Activated T-cell treated with anti-CD3 and anti-CD28 coated beads for 24 hours (primary cell): ENCODE measurements at places on chromosomes 13 and 19.

DNA sequence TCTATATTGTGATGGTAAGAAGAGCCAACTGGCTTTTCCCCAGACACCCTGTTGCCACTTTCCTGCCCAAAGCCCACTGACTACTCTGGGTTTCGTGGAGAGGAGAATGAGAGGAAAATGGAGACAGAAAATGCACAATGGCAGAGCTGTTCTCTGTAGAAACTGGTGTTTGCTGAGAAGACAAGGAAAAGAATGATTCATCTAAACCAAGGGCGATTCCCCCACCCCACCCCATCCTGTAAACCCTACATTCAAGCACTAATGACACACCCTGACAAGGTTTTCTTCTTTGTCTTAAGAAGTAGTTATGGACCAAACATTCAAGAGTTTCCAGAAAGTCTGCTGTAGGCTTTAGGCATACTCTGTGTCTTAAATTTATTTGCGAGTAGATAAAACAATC is 68.8 kb downstream of the DOCK9 start:
- peak; percentile 17 for DNase-seq

DNA sequence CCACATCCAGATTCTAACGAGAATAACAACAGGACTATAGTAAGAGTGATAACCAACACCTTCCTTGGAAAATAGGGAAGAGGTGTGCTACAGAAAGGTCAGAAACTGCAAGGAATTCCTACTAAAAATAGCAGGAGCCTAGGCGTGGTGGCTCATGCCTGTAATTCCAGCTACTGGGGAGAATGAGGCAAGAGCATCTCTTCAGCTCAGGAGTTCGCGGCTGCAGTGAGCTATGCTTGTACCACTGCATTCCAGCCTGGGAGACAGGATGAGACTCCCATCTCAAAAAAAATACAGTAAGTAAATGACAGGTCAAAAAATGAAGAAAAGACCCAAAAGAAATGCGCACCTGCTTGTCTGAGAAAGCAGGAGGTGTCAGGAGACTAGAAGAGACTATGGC is 101.5 kb upstream of the TSHZ3 start:
- no peak for DNase-seq

- DNase-seq: no peak
Measured at GRCh38 chr13:32538143-32538620, 413 bp downstream of the N4BP2L2 start.

DNA sequence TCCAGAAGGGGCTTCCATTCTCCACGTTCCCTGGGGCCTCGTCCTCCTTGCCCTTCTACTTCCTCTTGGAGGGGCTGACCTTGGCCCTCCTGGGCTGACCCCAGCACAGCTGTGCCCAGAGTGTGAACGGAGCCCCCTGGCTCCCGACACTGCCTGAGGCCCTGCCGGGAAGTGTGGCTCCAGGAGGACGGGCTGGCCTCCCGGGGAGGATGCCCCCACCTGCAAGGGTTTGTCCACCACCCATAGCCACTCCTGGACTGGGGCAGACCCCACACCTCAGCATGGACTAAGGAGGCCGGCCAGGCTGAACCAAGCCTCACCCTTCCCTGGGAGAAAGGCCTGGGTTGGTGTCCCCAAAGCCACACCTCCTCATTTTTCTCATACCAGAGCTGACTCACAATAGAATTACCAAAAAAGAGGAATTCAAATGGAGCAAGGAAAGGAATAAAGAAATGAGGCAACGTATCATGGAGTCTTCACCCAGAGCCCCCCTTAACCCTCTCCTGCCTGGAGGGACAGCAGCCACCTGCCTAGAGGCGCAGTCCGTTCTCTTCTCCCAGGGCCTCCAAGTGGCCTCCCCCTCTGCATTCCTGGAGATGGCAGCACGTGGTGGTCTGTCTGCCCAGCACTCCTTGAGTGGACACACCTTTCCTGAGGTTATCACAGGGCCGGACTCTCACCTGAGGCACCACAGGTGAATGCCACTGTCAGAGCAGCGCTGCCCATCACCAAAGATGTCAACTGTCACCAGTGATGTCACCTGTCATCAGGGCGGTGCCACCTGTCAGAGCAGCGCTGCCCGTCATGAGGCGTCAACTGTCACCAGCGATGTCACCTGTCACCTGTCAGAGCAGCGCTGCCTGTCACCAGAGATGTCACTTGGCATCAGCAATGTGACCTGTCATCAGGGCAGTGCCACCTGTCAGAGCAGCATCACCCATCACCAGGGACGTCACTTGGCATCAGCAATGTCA is 3.1 kb upstream of the C13orf46 start:
- DNase-seq: no peak

DNA sequence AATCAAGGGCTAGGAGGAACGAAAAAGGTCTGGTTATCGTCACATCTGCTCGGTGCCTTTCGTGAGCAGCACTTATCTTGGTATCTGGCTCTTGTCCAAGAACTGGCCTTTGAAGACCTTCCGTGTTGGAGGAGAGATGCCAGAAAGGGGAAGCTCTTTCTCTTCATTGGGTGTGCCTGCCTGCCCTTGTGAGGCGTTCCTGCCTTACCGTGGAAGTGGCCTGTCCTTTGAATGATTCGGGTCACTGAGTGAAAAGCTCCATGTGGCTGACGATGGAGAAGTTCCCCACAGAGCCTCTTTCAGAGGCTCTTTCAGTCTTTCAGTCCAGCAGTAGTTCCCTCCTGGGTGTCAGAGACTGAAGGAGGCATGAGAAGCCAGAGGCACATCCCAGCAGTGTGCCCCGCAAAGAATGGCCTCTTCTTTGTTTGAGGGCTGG is 121.5 kb upstream of the SLC10A2 start:
- no peak for DNase-seq

- peak; percentile 6 for DNase-seq
Measured at GRCh38 chr13:44243198-44243857, 130.3 kb upstream of the SERP2 start.
